A172 (cell line): ENCODE measurements at places on chromosomes 2 and 18.
A peak's percentile ranks its signal among the peaks of the same experiment; 100 is the strongest.

GRCh38 chr2:138365581-138365980, 136.0 kb upstream of the SPOPL start:
- no peak for DNase-seq

GRCh38 chr2:190328573-190329147, 9.0 kb upstream of the HIBCH start:
- DNase-seq = no peak

DNA sequence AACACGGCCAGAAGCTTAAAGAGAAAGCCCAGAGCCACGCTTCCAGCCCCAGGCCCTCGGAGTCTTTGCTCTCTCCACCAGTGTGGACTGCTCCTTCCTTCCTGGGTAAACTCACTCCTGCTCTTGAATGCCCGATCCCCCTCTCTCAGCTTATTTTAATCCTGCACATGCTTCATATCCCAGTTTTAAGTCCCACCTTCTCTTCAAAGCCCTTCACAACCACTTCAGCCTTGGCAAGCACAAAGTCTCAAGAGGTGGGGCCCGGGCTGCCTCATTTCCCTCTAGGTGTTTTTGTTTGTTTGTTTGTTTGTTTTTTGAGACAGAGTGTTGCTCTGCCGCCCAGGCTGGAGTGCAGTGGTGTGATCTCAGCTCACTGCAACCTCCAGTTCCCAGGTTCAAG, 21.6 kb upstream of the CREG2 start:
- no peak for DNase-seq

- DNase-seq = peak; percentile 55
Measured at GRCh38 chr2:64212346-64212745, 68.1 kb upstream of the PELI1 start.

- DNase-seq = no peak
Measured at GRCh38 chr2:109438146-109438545, 175.6 kb downstream of the SEPTIN10 start.

DNA sequence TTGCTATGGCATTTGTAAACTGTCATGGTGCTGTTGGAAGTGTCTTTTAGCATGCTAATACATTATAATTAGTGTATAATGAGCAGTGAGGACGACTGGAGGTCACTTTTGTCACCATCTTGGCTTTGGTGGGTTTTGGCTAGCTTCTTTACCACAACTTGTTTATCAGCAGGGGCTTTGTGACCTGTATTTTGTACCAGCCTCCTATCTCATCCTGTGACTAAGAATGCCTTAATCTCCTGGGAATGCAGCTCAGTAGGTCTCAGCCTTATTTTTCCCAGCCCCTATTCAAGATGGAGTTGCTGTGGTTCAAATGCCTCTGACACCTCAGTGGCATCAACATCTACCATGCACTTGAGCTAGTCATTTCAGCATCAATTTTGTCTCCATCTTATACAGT, 29.7 kb downstream of the LYPD6 start:
- DNase-seq = peak; percentile 63

GRCh38 chr2:84052913-84053312, 406.2 kb downstream of the SUCLG1 start:
- no peak for DNase-seq

DNA sequence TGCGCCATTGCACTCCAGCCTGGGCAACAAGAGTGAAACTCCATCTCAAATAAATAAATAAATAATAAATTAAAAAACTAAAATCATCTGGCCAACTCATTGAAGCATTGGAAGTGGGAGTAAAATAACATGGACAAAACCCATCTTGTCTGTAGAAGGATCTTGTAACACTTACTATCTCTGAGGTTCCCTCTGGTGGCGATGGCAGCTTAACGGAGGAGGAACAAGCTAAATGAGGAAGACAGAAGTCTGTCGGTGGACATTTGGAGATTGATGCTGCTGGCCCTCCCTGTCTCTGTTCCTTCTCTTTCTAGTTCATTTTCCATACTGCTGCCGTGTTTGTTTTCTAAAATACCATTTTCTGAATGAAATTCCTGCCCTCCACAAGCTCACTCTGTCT, 43.4 kb downstream of the ZCCHC2 start:
- no peak for DNase-seq

GRCh38 chr2:1798115-1798784, 53.9 kb upstream of the PXDN start:
- DNase-seq = no peak

GRCh38 chr2:145119225-145119624, 599.3 kb upstream of the ZEB2 start:
- DNase-seq = no peak

GRCh38 chr18:26017929-26018328, 72.5 kb downstream of the SS18 start:
- DNase-seq = peak; percentile 4

DNA sequence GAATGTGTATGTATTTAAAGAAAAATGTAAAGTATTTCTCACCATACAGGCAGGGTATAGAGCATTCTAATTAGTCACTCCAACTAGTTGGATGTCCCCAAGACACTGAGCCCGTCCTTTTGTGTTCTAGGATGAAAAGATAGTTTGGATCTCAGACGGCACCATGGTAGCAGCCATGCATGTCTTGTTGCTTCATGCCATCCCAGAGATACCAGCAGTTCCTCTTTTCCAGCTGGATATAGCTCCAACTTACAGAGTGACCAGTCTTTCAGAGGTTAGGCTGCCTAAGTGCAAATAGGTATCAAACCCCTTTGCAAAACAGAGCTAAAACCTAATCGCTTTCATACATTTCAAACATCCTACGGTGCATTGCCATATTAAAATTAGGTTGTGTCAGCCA, 275.3 kb downstream of the MTX2 start:
- DNase-seq = no peak
